ENCODE measurements at places on chromosomes 6 and 20.

- DNase-seq: peak; percentile 38
Measured at GRCh38 chr6:131960371-131961133, 9.4 kb upstream of the CCN2 start.

DNA sequence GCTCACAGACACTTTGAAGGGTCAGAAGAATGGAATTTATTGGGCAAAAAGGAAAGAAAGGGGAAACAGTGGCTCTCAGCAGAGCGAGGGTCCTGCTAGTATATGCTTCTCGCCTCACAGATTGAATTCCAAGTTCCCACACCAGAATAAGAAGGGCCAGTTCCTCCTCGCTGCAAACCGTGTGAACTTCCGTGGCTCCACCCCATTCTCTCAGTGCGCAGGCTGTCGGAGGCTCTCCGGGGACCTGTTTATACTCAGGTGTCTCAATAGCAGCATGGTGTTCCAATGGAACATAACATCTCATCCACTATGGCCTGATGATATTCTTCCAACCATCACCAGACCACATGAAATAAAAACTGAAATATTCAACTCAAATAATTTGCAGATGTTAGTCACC lies 4.6 kb downstream of the SAMD3 start:
- no peak for DNase-seq

- no peak for DNase-seq
Measured at GRCh38 chr6:170175644-170176135, 115.2 kb downstream of the DLL1 start.

- no peak for DNase-seq
Measured at GRCh38 chr6:123118811-123119210, 122.8 kb downstream of the CLVS2 start.

Data from fibroblast of gingiva (primary cell).